ENCODE measurements at places on chromosomes 2 and 18. TPM values are rescaled to one million over a fixed set of nuclear protein-coding genes. Genes with fewer than 3 reads are reported as not detected.

Gene KIF5C
- 0.23 TPM for total RNA-seq

GRCh38 chr2:3706892-3707291, 3.5 kb downstream of the DCDC2C start:
- no peak for DNase-seq

GRCh38 chr2:10286216-10287037, 16.3 kb upstream of the HPCAL1 start:
- peak; percentile 79 for DNase-seq

DNA sequence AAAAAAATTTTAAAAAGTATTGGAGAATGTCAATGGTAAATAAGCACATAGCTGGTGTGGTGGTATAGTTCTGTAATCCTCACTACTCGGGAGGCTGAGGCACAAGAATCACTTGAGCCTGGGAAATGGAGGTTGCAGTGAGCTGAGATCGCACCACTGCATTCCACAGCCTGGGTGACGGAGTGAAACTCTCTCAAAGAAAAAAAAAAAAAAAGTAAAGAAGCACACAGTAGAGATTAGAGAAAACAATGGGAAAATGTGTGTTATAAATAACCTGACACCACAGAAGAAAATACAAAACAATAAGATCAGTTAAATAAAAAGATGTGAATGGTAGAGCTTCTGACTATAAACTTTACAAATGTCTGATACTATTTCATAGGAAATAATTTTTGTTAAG, 163.7 kb upstream of the WDSUB1 start:
- DNase-seq = no peak

DNA sequence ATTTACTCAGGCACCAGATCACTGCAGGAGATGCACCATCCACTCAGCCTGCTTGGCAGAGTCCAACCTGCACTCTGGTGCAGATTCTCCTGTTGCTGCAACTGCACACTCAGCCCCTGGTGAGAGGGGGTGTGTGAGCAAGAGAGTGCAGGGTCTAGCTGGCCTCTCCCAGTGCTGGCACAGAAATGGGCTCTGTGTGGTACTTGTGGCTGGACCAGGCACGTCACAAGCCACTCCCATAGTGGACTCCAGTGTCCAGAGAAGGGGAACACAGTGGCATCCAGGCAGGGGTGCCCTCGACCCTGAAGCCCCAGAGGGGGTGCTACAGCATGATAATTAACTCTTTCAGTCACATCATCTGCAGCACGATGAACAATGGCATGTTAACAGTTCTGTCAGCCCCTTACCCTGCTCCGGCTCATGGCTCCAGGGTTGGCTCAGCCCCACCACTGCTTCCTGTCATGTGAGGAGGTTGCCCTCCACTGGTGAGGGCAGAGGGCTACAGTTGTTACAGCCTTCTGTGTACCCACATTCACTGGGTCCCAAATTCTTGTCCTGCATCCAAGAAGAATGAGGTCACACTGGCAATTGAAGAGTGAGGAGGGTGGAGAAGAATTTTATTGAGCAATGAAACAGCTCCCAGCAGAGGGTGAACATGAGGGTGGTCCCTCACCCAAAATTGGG, 135.7 kb downstream of the EVA1A start:
- no peak for DNase-seq

GRCh38 chr2:109438773-109439389, 174.9 kb downstream of the SEPTIN10 start:
- DNase-seq = no peak

DNA sequence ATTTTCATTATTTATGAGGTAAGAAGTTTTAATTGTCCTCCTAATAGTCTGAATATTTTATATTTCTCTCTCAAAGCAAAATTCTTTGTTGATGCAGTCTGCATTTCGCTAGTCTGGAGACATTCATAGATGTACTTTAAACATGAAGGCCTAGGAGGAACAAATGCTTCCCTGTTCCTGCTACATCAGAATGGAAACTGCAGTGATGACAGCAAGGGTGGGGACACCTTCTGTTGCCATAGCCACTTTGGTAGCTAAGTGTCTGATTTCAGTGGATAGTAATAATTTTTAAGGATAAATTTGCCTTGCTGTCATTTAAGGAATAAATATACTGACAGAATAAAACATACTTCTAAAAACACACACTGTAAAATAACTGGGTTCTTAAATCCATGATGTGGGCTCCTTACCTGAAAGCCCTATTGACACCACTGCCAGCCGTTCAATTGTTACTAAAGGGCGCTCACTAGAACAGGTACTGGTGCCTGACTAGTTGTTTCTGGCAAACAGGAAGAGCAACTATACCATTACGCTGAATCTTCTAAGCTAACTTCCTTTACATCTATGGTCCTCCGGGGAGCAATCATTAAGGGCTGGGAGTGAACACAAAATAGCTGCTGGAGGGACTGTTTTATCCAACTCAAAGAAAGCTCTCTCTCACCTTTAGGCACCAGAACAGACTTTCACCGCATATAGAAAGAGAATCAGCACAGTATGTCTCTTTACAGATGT, 88.2 kb downstream of the TMEM131 start:
- DNase-seq = no peak

DNA sequence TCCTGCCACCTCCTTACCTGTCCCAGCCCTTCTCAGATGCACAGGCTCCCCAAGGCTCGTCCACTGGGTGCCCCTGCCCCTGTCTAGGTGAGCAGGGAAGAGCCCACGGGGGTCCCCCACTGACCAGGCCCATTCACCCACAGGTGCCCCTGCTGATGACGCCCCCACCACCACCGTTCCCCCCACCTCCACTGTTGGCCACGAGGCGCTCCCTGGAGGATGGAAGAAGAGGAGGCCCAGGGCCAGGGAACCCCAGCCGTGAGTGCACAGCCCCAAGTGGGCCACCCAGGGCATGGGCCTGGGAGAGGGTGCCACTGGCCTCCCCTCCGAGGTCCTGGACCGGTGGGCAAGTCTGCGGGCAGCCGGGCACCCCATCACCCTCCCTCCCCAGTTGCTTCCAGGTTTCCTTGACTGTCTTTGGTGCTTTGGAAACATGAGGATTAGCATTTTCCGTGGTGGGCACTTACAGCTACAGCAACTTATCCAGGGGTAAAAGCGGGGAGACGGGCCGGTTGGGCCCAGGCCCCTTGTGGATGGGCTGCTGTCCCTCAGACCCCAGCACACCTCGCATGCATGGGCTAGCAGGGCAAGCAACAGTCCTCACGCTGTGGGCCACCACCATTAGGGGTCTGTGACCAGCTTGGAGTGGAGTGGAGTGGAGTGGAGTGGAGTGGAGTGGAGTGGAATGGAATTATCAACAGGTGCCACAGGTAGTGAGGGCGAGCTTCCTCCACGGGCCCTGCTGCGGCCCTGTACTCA, 13.2 kb upstream of the KLHL30 start:
- no peak for DNase-seq

- no peak for DNase-seq
Observed at GRCh38 chr2:68391869-68392268, 26.8 kb downstream of the PLEK start.

Gene ODC1
- total RNA-seq = 40.5 TPM

DNA sequence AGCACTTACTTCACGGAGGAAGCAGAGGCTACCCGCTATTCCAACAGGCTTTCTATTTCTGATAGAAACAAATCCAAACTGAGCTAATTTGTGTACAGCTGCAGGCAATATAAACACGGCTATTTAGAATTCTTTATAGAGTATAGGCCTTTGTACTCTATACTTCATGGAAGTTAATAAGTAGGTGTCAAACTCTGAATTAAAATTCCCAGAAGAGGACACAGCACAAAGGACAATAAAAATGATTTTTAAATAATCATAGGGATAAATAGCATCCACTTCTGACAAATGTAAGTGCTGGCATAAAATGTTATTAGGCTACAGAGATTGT, 261.5 kb downstream of the AFF3 start:
- no peak for DNase-seq

Gene PAIP2B
- total RNA-seq = 6.1 TPM

- DNase-seq = no peak
Observed at GRCh38 chr2:140308706-140309105, 1528.5 kb upstream of the NXPH2 start.

DNA sequence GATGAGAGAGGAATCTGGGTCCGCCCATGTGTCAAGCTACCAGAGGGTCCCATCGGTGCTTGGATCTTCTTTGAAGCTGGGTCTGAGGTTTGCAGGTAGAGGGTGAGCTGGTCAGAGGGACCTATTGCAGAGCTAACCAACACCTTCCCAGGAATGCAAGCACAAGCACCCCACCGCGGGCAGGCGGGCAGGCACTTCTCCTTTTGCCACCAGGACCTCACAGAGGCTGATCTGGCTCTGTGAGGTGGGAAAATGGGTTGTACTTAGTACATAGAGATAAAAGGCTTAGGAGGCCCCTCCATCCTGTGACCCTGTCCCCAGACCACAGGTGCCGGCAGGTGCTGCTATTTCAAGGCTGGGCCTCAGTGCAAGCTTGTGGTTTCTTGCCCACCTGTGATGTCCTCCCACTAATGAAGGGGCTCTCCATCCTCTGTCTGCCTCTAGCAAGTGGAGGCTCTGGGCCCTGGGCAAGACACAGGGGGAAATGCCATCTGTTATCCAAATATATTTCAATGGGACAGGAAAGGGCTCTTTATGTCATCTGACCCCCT, 31.4 kb upstream of the IL37 start:
- no peak for DNase-seq

Gene ASIC4
- 0.30 TPM for total RNA-seq

Gene BMP10
- total RNA-seq = not detected

DNA sequence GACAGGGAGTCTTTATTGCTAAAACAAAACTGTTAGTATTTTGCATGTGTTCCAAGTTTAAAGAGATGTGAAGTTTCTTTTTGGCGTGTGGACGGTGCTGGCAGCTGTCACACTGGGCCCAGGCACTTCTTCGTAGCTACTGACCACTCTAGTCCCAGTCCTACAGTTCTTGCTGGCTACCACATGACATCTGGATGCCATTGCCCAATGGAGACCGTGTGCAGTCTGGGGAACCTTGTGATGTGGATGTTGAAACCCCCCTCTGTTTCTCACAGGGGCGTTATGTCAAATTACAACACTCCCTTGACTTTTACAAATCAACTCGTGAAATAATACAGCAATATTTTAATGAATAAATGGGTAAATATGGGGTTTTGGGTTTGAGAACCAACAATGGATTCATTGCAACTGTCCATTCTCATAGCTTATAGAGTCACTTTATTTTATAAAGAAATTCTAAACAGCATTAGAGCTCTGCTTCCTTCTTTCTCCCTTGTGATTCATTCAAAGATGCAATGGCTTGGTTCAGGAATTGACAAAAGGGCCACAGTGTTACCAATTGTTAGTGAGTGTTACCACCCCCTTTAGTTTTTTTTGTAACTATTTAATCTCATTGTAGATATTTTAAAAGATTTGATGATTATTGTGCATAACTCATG, 1.2 kb downstream of the GPD2 start:
- no peak for DNase-seq

GRCh38 chr2:202736826-202737225, 102.1 kb downstream of the FAM117B start:
- DNase-seq = no peak

Gene RFX8
- not detected for total RNA-seq

DNA sequence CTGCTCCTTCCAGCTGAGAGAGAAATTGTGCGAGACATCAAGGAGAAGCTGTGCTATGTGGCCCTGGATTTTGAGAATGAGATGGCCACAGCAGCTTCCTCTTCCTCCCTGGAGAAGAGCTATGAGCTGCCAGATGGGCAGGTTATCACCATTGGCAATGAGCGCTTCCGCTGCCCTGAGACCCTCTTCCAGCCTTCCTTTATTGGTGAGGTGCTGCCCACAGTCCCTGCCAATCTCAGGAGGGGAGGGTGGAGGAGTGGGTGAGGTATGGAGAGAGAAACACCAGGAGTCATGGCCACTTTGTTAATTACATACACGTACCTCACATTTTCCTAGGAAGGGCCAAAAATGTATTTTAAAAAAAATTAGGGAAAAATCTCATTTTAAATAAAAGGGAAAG, 12.0 kb upstream of the DGUOK start:
- no peak for DNase-seq

DNA sequence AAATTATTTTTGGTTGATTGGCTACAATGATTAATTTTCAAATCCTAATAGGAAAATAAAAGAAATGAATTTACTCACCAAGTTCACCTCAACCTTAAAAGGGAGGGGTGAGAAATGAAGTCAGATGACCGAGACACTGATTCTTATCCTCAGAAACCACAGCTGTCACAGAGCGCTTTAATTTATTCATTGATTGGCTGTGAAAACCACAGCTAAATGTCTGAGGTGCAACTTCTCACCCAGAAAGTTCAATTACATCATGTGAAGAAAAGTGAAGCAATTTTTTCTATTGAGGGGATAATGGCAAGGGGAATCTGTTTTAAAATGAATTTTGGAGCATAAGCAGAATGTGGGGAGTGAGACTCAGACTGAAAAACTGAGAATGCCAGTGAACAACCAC, 128.4 kb downstream of the RNF152 start:
- DNase-seq = no peak

Gene SULT1C2
- 2.1 TPM for total RNA-seq

Gene KATNAL2
- total RNA-seq = 9.4 TPM

Gene SDC1
- total RNA-seq = 128 TPM

Gene C1QL2
- not detected for total RNA-seq

DNA sequence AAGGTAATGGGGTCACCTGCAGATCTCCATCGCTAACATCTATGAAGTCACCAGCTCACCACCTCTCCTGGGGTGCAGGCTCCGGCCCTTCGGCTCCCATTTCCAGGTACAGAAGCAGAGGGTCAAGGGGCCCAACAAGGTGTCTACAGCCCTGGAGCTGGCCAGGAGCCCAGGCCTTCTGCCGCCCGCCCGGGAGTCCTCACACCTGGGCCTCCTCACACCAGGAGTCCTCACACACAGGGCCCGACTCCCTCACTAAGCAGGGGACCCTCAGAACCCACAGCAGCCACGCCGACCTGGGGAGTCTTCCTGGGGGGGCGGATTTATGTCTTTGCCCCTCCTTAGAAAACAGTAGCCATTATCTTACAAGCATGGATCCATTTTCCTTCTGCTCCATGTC, 43.4 kb upstream of the TPO start:
- DNase-seq = no peak

DNA sequence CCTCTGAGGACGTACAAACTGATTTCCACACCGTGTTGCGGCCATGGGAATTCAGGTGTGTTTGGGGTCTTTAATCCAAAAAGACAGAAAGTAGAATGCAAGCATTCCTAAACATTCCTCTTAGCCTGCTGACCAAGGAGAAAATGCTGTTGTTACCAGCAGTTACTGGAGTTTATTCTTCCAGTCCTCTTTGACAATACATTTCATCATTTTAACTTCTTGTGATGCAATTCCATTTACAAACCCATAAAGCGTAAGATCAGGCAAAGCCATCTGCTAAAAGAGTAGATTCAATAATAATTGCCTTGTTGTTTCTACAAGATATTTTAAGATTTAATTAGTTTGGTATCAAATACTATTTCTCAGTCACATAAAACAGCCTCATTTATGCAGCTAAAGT, 32.7 kb downstream of the SPIRE1 start:
- no peak for DNase-seq
